ENCODE measurements at places on chromosomes 5 and 9.
A peak's percentile ranks its signal among the peaks of the same experiment; 100 is the strongest.

DNA sequence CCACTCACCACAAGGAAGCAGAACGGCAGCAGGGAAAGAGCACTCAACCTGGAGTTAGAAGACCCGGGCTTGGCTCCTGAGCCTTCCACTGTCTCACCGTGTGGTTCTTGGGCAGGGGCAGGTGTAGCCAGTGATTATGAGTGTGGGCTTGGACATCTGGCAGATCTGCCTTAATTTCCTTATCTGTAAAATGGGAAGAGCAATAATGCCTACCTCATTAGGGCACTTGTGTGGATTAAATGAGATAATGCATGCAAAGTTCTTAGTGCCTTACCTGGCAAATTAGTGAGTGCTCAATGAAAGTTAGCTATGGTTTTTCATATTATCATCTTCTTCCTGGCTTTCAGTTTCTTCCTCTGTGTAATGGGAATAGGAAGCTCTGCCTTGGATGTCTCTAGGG, 28.1 kb upstream of the COL15A1 start:
- DNase-seq = no peak

DNA sequence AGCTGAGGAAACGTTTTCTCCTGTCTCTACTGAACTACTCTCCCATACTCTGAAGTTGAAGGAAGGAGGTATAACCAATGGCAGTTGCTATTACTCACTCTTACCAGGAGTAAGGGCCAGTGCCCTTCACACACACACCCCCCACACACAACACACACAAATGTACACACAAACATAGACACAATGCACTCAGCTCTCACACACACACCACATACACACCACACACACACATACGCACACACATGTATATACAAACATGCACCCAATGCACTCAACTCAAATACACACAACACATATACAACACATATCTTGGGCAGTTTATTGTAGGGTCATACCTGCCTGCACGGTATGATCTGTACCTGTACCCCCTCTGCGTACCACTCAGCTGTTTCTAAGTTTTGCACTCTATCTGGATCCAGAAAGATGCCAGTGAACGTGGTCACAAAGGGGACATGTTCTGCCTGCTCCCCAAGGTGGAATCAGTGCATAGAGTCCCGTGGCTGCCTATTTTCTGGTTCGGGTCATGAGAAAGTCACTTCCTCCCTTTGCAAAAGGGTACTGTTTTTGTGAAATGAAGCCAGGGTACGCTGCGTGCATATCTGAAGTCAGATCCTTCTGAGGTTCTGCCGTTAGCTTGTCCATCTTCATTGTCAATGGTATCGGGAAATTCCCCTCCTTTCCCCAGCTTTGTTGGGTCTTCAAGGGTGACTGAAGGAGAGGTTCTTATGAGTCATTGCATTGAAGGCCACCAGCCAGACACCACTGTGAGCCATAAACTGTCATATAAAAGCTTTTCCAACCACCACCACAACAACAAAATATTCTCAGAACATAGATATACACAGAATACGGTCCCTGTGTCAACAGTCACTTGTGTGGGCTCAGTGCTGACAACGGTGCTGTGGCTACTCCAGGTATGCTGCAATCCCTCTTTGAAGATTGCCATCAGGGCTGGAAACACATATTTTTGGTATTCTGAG, 131.9 kb downstream of the UGCG start:
- no peak for DNase-seq

DNA sequence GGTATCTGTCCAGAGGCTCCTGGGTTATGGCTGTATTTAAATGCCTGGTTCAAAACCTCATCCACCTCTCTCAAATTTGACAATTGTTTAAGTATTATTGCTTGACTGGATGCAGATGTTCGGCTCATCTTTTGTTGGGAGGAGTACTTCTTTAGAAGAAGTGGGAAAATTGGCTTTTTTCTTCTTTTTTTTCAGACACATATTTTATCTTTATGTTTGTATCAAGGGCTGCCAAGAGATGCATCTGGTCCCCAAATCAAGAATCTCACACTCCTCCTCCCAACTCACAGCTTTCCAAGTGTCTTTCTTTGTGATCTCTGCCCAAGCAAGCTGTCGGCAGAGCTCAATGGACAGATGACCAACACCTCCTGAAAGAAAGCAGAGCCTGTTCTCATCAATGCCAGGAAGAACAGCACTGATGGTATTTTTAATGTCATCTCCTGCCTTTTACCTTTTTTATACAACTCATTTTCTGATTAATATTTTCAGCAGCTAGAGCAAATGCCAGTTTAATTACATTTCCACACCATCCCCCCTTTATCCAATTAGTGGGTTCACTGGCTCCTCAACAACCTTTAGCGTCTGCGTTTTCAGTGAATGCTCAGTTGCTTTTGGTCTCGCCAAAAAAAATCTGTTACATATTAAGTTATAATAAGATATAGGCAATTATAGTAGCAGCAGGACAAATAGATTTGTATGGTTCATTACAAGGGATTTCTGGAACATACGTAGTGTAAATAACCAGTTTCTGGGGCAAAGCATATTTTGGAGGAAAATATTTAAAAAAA, 110.3 kb upstream of the SLIT3 start:
- no peak for DNase-seq

DNA sequence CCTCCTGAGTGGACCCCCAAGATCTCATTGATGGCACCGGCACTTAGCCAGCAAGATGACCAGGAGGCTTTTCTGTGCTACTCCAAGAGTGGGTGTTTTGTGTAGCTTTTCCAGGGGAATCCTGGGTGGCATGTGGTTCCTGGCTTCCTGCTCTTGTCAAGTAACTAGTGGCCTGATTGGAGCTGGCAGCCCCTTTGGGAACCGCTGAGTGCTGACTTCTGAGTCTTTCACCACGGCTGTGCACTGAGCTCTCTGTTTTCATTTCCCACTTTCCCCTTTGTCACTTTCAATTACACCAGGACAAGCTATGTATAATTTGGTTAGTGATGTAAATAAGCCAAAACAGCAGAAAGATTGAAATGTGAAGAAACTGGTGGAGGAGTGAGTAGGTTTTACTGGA, 255.4 kb downstream of the GOLPH3 start:
- no peak for DNase-seq

DNA sequence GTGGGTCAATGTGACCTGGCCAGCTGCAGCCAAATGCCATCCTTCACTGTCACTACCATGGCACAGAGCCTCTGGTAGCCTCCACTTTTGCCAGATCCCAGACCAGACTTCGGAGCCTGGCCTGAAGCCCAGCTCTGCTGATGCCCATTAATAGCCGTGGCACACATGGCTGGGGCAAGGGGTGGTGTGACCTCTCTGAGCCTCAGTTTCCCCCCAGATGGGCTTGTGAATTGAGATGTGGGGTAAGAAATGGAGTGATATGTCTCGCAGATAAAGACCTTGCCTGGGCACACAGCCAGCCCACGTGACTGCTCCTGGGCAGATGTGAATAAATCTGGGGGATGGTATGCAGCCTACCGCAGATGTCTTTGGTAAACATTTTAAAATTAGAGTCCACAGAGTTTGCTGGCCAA, 13.9 kb downstream of the SUSD3 start:
- DNase-seq = no peak

GRCh38 chr9:121753802-121754654, 102.6 kb downstream of the DAB2IP start:
- DNase-seq = no peak

DNA sequence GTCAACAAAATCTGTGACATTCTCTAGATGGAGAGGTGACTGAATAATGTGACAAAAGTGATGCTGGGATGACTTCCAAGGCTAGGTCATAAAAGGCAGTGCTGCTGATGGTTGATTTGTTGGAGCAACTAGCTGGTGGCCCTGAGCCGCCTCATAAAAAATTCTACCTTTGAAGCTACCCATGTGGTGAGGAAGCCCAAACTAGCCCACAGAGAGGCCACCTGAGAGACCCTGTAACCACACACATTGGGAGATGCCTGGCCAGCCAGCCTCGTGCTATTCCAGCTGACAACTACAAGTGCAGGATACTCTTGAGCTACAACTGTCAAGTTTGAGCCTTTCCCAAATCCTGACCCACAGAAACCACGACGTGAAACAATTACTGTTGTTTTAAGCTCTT, 22.7 kb downstream of the CLTA start:
- no peak for DNase-seq

DNA sequence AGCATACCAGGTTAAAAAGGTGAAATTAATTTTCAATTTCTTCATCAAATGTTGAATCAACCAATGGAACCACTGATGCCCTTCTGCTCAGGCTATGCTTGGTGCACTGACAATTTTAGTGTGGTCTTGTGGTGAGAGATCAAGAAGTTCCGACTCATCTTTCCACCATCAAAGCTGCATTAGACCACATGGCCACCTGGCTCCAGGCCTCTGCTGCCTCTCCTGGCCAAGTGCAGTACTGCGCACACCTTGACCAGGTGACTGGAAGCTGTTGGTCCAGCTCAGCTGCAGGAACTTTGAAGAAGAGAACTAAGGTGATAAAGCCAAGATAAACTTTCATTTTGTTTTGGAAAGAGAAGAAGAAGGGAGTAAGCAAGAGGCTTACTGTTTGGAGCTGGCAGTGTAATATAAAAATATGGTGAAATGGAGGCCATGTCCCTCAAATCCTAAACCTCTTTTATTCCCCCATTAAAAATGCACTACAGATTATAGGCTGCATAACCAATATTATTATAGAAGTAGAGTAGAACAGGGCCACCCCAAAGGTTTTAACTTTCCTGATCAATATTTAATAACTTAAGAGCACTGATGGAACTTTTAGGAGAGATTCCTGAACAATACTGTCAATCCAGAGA, 315.5 kb upstream of the C9orf72 start:
- DNase-seq = no peak

DNA sequence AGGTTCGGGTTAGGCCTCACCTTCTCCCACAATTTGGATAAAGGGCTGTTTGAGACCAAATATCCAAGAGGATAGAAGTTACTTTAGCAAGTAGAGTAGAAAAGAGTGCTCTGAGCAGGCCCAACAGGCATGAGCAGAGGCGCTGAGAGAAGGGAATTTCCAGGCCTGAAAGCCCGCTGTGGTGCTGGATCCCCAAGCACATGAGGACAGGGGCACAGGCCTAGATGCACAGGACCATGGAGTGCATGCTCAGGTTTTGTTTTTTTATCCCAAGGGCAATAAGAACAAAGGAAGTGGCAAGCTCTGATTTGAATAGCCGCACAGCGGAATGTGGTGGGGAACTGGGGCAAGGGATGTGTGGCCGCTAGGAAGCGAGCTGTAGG, 33.3 kb downstream of the OSMR start:
- no peak for DNase-seq

GRCh38 chr9:132588098-132588497, 5.7 kb downstream of the BARHL1 start:
- no peak for DNase-seq

DNA sequence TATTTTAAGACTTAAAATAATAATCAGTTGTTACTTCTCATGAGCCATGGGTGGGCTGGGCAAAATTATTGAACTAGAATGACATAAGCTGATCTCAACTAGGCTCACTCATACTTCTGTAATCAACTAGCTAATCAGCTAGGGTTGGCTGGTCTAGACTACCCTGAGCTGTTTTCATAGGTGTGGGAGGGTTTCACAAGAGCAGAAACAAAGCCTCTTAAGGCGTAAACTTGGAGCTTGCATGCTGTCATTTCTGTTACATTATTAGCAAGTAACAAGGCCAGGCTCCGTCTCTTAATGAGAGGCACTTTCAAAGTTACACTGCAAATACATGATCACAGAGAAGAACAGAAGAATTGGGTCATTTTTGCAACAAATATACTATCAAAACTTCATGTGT, 57.2 kb upstream of the GHR start:
- DNase-seq = no peak

GRCh38 chr5:170390472-170390871, 1.3 kb upstream of the KCNMB1 start:
- DNase-seq = no peak

- DNase-seq = no peak
Measured at GRCh38 chr5:135242021-135242865, 156.8 kb downstream of the MACROH2A1 start.

DNA sequence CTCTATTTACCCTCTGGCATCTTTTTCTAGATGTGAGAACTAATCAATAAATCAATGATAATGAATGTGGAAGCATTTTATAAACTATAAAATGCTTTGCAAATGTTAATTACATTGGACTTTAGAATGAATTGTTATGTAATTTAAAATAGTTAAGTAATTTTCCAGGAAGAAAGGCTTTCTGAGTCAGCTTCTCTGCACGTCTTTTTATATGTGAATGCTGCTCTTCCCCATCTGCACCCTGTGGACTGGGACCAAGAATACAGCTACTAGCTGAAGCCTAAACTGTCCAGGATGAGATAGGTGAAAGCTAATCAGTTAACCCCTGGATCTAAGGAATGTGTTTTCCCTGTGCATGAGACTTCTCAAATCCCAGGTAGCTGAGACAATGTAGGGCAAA, 292.9 kb downstream of the NR3C1 start:
- DNase-seq = peak; percentile 54

DNA sequence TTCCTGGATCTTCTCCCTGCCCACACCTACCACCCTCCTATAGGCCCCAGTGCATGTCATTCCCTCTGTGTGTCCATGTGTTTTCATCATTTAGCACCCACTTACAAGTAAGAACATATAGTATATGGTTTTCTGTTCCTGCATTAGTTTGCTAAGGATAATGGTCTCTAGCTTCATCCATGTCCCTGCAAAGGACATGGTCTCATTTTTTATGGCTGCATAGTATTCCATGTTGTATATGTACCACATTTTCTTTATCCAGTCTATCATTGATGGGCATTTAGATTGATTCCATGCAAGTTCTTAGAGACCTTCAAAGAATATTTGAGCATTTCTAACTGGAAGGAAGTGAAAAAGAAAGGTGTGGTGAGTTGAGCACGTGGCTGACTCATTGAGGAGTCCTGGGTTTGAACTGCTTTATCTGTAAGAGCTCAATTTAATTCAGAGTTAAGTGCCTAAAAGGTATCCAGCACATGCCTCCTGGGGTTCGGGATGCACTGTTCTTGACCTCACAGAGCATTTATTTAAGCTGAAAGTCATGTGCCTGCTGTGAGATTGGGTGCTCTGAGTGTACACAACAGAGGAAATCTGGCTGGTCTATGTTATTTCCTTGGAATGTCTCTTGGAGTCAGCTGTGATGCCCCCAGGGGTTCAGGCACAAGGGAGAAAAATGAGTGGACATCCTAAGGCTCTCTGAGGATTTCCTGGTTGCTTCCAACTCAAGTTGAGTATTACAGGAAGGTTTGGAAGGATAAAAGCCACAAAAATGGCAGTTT, 56.4 kb downstream of the SH3GL2 start:
- no peak for DNase-seq

- DNase-seq = peak; percentile 45
Measured at GRCh38 chr9:124475868-124476690, 25.8 kb downstream of the ADGRD2 start.

DNA sequence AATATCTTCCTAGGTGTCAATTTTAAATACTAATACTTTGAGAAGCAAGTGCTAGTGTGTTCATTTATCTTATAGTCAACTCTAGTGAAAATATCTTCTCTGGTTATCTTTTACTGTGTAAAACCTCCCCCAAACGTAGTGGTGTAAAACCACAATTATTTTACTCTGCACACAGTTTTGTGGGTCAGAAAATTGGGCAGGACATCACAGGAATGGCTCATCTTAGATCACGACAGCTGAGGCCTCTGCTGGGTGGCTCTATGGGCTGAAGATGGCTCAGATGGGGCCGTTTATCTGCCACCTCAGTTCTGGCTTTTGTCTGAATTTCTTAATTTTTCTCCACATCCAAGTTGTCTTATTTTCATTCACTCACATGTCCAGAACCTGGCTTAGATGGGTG, 457.2 kb upstream of the ACTBL2 start:
- DNase-seq = no peak
